ENCODE measurements at places on chromosomes 16 and 17.

GRCh38 chr16:3712861-3713372 is 4.4 kb downstream of the TRAP1 start:
- no peak for DNase-seq

DNA sequence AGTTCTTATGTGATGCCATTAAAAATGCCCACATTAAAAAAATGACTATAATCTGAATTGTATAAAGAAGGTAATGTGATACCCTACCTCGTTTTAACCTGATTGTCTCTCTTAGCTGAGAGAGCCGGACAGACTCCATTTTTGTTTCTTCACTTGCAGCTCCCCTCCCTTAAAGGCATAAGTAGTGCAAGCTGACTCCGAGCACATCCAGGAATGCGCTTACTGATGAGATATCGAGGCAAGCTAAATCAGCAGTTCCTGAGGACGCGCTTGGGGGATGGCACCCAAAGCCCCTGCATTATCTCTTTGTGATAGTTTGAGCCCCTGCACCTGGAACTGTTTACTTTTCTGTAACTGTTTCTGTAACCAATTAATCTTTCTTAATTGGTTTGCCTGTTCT is 6.3 kb downstream of the KRT24 start:
- DNase-seq, result no peak

DNA sequence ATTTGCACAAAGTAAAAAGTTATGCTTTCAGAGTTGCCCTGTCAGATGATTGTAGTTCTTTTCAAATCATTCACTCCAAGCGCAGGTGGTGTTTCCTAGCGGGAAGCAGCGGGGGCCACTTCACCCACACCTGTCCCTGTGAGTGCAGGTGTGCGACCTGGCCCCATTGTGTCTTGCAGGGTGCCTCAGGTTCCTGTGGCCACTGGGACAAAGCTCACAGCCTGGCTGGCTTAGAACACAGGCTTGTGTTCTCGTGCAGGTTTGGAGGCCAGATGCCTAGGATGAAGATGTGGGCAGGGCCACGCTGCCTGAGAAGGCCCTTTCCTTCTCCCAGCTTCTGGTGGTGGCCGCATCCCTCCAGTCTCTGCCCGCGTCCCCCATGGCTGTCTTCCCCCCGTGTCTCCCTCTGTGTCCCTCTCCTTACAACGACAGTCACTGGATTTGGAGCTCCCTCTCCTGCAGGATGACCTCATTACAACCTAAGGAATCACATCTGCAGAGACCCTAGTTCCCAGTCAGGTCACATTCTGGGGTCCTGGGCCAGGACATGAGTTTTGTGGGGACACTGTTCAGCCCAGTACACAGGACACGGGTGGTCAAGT is 90.5 kb downstream of the NPIPB11 start:
- DNase-seq, result no peak

- no peak for DNase-seq
These were observed 240.9 kb downstream of the CDH11 start for GRCh38 chr16:64880994-64881393.

DNA sequence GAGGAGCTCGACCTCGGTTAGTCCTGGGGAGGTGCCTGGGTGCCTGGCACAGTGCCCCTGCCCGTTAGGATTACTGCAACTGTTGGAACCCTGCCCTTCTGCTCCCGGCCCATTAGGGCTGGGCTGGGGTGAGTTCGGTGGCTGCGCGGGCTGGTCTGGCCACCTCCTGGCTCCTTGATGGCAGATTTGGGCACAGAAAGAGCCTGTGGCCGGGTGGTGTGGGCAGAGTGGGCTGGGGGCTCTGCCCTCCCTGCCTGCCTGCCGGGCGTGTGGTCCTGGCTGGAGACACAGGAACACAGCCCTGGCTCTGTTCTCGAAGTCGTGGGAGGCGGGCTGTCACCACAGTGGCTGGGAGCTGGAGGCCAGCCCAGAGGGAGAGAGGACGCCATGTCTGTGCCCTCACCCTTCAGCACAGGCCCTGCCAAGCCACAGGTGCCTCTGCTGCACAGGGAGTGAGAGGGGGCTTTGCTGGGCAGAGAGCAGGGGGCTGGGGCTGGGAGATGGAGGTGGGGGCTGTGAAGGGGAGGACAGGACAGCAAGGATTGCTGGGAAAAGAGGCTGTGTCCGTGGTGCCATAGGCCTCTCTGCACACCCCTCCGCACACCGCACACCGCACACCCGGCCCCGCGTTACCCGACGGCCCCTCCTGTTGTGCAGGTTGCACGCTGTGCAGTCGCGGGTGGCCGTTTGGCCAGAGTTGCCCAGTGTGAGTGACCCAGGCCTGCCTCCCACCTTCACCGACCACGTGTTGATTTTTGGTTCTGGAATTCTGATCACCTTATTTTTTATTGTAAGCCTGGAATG is 236.6 kb upstream of the GSE1 start:
- no peak for DNase-seq

DNA sequence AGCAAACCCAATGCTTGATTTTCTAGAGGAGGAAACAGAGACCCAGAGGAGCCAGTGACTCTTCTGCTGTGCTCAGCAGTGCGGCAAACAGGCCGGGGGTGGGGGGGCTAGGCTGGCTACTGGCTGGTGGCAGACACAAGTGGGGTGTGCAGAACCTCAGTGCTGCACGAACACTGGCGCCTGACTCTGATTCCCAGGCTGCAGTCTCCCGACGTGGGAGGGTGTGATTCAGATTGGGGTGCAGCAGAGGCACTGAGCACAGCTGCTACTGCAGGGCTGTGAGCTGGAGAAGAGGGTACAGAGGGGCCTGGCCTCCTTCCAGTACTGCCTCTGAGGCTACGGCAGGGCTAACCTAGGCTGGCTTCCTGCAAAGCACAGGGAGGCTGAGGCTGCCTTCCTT is 8.1 kb downstream of the RPL19 start:
- no peak for DNase-seq

GRCh38 chr16:46996391-46996790 is 22.9 kb upstream of the DNAJA2 start:
- DNase-seq, result no peak

DNA sequence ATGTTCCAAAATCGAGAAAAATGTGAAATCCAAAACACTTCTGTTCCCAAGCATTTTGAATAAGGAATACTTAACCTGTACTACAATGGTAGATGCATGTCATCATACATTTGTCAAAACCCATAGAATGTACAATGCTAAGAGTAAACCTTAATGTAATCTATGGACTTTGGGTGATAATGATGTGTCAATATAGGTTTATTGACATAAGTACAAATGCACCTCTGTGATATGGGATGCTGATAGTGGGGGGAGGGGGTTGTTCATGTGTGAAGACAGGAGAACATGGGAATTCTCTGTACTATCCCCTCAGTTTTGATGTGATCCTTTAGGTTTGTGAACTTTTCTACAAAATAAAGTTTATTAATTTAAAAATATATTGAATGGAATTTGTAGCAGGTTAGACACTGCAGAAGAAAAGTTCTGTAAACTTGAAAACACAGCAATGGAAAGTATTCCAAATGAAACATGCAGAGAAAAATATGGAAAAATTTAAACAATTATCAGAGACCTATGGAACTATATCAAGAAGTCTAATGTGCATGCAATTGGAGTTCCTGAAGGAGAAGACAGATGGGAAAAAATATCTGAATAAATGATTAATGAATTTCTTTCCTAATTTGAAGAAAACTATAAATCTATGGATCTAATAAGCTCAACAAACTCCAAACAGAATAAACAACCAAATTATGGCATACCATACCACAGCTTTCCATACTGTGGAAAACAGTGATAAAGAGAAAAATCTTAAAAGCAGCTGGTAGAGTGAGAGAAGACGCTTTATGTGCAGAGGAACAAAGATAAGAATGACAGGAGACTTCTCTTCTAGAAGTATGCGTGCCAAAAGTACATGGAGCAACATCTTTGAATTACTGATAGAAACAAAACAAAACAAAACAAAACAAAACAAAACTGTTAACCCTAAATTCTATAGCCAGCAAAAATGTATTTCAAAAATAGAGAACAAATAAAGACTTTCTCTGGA is 34.7 kb upstream of the MSI2 start:
- DNase-seq, result no peak

GRCh38 chr17:35972535-35972934 is 8.8 kb downstream of the CCL16 start:
- no peak for DNase-seq

DNA sequence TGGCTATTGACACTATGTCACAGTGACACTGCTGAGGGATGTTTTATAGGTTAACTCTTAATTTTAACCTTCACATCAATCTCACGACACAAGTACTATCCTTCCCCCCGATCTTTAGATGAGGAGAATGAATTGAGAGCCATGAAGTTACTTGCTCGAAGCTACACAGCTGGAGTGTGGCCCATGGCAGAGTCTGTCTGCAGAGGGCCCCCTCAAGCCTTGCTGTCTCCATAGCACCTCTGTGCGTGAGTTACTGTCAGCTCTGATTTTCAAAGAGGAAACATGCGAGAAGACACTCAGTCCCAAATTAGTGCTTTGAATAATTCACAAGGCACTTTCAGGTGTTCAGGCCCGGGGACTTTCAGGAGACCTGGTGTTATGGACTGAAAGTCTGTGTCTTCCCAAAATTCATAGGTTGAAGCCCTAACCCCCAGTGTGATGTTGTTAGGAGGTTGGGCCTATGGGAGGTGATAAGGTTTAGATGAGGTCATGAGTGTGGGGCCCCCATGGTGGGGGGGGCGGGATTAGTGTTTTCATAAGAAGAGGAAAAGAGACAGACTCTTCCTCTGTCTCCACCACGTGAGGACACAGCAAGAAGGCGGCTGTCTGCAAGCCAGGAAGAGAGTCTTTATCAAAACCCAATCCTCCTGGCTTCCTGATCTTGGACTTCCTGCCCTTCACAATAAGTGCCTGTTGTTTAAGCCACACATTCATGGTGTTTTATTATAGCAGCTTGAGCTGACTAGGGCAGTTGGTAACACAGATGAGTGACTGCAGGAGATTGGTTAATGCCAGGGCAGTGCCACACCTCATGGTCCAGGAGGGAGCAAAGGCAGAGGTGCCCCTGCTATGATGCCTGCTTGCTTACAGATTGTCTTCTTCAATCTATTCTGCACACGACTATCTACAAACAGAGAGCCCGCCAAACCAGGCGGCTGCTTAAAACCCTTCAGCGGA is 281.8 kb downstream of the HAPSTR1 start:
- no peak for DNase-seq

- DNase-seq, result no peak
These were observed 37.0 kb downstream of the CUEDC1 start for GRCh38 chr17:57918017-57918895.

DNA sequence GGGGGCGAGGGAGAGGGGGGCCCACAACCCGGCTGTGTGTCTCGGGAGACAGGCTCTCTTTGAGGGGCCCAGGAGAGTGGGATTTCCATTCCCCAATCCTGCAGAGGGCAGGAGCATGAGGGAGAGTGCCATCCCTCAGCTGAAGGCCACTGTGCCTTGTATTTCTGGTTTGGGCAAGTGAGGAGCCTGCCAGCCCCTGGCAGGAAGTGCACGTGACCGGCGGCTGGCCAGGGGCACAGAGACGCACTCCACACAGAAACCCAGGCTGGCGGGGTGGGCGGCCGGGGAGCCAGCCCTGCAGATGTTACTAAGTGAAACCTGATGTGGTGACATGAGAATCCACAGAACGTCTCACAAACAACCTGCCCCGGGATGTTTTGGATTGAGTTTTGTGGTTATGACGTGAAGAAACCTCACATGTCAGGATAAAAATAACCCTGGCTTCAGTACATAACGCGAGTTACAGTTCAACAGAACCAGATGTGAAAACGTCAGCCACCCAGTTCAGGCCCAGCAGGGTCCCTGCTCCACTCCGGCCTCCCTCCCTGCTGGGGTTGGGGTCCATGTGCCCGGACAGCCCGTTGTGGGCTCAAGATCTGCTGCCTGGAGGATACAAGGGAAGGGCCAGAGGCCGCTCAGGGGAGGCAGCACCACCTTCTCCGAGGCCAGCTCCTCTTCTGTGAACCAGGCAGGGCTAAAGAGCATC is 51.7 kb upstream of the MTSS2 start:
- DNase-seq, result peak; percentile 17

DNA sequence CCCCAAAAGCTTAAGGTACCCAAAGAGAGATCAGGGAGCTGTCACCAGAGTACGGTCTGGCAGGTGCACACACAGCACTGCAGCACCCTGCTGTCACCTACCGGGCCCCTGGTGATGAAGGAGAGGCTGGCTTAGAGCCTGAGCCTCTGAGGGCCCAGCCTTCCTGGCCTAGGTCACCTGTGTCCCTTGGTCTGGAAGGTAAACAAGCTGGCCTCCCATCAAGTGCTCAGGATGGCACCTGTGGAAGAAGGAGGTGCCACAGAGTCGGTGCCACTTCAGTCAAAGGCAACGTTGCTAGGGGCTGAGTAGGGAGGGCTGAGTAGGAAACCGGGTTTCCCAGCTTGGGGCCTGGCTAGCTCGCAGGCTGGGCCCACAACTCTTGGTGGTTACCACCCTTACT is 70.7 kb downstream of the COG7 start:
- no peak for DNase-seq

DNA sequence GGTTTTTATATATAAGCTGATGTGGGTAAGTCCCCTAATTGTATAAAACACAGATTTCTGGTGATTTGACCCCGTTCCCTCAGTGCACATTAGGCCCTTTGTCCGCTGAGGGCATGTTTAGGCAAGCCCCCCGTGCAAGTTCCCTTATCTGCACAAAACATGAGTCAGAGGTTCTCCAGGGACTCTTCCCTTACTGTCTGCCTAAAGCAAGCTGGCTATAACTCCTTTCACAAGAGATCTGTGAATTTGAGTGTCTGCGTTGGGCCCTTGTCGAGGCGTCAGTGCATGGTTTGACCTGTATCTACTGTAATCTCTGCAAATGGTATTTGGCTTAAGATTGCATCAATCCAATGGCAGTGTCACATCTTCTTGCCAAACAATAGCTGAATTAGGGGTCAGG is 712.8 kb downstream of the CDH8 start:
- no peak for DNase-seq

DNA sequence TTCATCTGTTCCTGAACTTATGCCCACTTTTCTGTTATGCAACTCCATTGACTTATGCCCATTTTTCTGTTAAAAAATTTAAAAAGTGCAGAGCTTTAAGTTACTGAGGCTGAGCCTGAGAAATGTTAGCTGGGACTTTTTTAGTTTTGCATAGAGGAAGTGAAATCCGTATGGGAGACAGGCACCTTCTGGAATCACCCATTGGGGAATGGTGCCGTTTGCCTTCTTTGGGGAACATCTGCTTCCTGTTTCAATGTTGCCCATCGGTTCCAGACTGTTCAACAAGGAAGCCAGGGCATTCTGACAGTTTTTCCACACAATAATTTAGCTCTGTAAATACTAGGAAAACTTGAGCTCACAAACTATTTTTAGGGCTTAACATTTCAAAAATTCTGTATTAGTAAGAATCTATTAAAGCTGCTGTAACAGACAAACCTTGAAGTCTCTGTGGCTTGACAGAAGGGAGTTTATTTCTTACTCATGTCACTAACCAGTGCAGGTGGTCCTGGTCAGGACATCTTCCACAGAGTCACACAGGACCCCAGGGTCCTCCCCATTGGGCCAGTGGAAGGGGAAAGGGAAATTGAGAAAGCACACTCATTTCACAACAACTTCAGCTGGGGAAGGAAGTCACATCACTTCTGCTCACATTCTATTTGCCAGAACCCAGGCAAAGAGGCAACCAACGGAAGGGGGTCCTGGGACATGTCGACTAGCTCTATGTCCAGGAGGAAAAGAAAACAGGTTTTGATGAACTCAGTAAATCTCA is 17.2 kb downstream of the PRKCB start:
- DNase-seq, result no peak

Measured in activated T-cell treated with anti-CD3 and anti-CD28 coated beads for 4 hours (primary cell).